Activated naive CD4-positive, alpha-beta T cell treated with anti-CD3 and anti-CD28 coated beads, Interleukin-2, amount 10 ng/mL, durations not matched to agents 7 days and 5 days (primary cell): ENCODE measurements at places on chromosomes 5 and 9.

GRCh38 chr9:134867917-134868750 lies 12.5 kb upstream of the FCN2 start:
- DNase-seq: no peak

DNA sequence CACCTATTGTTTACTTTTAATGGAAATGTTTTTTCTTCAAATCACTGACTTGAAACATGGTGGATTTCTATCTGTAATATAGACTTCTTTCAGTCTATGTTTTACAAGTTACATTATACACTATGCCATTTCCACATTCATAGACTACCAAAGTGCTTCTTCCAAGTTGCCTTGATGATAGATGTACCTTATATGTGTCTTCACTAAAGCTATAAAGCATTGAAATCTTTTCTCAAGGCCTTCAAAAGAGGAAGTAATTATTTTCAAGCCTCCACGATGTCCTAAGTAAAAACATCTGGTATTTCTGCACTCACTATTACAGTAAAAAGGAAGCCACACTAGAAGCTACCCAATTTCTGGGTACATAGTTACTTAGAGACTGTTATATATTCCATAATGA lies 113.3 kb downstream of the FGF10 start:
- DNase-seq: no peak

DNA sequence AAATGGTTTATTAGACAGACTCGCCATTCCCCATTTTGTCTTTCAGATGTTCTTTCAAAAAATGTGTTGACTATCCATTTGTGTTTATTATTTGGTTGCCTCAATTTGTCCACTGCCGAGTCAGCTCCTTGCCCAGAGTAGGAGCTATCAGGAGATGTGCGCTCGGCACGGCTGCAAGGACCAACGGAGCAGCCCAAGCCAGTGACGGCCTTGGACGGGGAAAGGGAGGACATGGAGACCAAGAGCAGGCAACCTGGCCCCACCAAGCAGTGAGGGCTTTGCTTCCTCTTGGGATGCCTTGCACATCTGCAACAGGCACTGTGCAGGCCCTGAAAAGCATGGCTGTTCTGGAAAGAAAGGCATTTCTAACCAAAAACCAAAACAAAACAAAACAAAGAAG lies 69.8 kb downstream of the DEPDC1B start:
- DNase-seq: no peak

GRCh38 chr9:935348-935965 lies 41.0 kb upstream of the DMRT3 start:
- DNase-seq: no peak

DNA sequence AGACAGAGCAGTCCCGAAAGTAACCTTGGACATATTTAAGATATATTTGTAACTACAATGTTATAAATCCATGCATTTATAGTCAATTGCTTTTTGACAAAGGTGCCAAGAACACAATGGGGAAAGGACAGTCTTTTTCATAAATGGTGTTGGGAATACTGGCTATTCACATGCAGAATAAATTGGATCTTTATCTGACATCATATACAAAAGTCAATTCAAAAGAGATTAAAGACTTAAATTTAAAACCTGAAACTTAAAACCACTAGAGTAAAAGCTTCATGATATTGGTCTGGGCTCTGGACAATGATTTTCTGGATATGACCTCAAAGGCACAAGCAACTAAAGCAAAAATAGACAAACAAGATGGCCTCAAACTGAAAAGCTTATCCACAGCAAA lies 950.7 kb upstream of the TYRP1 start:
- no peak for DNase-seq
